ENCODE measurements at places on chromosomes 6 and 20.

- DNase-seq, result peak; percentile 83
These were observed 10.3 kb upstream of the DST start for GRCh38 chr6:56652994-56653393.

DNA sequence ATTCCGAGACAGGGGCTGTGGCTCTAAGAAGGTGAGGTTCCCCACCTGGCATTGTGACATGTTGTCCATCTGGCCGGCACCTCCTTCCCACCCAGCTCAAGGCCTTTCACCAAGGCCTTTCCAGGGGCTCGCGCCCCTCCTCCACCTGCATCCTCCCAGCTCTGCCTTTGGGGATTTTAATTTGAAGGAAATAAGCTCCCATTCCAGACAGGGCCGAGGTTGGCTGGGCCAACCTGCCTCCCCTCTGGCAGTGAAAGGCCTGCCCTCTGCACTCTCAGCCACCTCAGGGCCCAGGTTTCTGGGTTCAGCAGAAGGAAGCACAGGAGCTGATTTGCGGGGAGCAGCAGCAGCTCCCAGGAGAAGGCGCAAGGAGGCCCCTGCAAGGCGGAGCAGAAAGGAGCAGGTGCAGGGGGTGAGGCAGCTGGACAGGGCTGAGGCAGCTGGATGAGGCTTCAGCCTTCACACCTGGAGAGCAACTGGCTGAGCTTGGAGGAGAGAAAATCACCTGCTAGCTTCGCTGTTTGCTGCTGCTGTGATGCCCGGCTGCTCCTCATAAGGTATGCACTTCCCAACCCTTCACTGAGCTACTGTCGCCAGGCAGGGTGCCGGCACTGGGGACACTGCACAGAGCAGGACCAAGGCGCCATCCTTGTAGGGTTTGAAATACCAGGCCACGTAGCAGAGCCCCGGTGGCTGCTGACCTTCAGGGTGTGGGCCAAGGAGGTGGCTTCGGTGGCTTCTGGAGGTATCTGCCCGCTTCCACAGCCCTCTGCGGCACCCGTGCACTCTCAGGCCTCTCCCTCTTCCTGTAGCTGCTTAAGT, 147.0 kb downstream of the SYNDIG1 start:
- no peak for DNase-seq

DNA sequence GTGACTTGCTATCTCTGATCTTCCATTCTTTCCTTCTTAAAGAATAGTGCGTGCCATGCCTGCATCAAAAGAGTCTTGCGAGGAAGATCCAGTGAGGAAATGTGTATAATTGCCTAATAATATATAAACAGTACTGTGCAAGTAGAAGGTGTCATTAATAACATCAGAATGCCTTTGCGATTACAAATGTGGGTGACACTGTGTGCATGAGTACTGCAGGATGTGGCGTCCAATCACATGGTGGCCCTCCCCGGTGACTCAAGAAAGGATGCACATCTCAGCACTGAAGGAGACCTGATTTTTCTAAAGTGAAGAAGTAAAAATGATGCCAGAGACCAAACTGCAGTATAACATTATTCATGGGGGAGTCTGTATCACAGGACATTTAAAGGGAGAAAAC, 107.5 kb upstream of the EDN1 start:
- peak; percentile 63 for DNase-seq

GRCh38 chr20:44456611-44457010, 19.1 kb upstream of the TTPAL start:
- DNase-seq, result no peak

DNA sequence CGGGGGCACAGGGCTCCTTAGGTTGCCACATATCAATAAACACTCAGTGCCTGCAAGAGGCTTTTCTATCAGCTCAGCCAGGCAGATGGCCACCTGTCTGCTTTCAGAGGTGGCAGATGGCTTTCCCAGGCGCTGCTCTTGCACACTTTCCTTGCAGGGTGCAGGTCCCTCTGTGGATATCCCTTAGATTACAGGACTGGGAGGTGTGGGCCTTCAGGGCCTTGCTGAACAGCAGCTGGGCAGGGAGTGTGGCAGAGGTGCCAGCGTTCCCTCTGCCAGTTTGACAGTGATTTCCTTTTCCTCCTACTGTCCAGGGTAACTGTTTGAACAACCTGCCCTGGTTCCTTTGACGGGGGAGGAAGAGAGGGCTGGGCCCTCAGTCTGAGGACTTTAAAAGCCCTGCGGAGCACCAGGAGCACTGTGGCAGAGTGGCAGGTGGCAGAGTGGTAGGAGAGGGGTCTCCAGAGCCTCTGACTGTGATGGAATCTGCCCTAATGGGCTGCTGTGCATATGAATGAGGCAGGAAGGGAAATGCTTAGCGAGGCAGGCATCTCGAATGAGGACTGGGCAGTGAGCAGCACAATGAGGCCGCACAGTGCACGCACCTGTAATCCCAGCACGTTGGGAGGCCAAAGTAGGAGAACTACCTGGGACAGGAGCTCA, 34.2 kb downstream of the ABHD12 start:
- DNase-seq, result no peak

DNA sequence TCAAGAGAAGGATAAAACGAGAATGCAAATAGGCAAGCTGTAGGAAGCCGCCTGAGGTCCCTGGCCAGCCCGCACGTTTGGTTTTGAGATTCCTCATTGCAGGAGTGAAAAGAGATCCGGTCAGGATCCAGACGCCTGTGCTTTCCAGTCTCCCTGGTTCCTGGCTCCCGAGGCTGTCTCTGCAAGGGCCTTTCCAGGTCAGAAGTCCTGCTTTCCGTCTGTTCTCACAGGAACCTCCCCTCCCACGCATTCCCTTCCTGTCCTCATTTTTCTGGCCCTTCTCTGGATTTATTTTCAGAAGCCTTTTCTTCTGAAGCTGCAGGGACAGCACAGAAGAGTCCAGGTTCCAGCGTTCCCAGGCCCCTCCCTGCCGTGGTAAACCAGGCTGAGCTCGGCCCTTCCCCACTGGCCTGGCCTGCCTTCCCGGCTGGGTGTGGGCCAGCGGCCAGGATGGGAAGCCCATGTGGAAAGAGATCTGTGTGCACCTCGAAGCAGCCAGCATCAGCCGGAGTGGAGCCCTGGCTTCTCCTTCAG, 54.0 kb downstream of the TMEM242 start:
- DNase-seq, result peak; percentile 39

DNA sequence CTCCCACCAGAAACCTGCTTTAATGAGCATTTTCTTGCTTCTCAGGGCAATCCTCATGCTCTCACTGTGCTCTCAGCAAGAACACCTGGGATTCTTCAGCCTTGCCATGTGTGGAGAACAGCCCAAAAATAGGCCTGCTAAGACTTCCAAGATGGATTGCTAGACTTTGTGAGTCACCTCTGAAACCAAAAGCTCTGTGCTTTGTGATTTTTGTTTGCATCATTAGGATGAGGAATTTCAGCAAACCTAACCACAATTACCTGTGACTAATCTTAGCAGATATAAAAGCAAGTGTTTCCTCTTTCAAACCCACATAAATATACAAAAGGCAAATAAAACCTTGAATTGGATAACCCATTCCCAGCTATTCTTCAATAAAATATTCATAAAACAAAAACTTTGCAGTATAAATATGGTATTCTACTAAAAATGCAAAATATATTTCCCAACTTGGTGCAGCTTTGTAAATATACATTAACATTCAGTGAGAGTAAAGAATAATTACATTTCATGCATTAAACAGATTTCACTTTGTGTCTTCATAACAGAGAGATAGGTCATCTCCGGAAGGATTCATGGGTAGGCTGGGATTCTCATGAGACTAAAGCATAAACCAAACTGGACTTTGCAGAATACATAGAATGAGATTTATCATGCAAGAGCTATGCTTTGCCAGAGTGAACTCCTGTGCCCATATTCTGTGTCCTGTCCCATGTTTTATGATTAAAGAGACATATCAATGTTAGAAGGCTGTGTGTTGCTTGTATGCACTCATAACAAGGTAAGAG, 33.5 kb downstream of the TPBG start:
- peak; percentile 90 for DNase-seq

DNA sequence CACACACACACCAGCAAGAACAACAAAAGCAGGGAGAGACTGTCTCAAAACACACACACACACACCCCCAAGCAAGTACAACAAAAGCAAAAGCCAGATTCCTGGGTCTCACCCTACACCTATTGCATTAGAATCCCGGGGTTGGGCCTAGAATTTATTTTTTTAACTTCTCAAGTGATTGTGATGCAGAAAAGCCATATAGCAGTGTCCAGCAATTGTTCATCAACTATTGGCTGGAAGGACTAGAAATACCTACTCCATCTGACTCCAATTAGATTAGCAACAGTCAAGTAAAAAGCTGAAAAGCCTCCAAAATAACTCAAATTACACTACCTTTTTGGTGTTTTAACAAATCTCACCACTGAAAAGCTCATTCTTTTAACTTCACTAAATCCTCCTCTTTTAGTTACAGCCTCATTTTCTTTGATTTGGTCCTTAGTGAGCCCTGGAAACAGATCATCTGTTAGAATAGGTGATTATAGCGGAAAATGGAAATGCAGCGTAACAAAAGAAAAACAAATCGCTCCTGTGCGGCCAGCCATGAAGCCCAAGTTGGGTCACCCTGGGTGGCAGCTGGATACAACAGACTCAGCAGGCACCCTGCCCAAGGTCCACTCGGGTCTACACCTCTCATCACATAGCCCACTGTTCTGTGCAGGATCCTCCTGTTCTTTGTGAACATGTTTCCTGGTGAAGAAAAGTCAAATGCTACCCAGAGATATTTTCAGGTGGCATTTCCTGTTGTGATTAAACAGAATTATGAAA, 38.7 kb downstream of the STAU1 start:
- no peak for DNase-seq

DNA sequence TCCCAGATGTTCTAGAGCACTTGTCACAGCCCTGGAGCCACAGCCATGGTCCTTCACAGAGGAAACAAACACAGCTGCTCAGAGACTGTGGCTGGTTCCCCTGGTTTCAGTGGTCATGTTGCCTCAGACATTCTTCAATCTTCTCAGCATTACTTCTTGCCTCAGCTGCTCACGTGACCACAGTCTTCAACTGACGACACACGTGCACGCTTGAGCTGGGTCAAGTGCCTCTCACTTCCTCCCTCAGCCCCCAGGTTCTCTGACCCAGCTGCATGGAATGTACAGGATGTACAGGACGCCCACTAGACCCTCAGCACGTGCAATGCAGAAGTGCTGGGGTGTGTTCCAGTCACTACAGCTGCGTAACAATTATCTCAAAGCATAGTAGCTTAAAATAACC, 159.8 kb upstream of the GGTLC1 start:
- DNase-seq, result peak; percentile 1
